Hepatocyte (in vitro differentiated cells): ENCODE measurements at places on chromosomes 11 and 22. TPM values are rescaled to one million over a fixed set of nuclear protein-coding genes. Genes with fewer than 3 reads are reported as not detected.

- no peaks in the 10 kb centered on the region for H3K36me3 ChIP-seq
- no peak overlapping the region for H3K27ac ChIP-seq
- no peak for DNase-seq
Observed at GRCh38 chr11:120950880-120951279, 73.0 kb upstream of the TBCEL start.

Gene EMID1
- 11.5 and 12.6 TPM in 2 replicates for total RNA-seq

GRCh38 chr11:45666648-45667642, 1.5 kb upstream of the CHST1 start:
- H3K36me3 ChIP-seq, result no peaks in the 10 kb centered on the region
- H3K27me3 ChIP-seq, result peaks cover 49% of the 10 kb centered on the region
- H3K4me1 ChIP-seq, result peaks cover 17% of the 10 kb centered on the region
- H3K27ac ChIP-seq, result no peak overlapping the region

Gene AMOTL1
- total RNA-seq, result 46.7 and 57.7 TPM in 2 replicates

Gene SELENOO
- 27.3 and 31.6 TPM in 2 replicates for total RNA-seq

DNA sequence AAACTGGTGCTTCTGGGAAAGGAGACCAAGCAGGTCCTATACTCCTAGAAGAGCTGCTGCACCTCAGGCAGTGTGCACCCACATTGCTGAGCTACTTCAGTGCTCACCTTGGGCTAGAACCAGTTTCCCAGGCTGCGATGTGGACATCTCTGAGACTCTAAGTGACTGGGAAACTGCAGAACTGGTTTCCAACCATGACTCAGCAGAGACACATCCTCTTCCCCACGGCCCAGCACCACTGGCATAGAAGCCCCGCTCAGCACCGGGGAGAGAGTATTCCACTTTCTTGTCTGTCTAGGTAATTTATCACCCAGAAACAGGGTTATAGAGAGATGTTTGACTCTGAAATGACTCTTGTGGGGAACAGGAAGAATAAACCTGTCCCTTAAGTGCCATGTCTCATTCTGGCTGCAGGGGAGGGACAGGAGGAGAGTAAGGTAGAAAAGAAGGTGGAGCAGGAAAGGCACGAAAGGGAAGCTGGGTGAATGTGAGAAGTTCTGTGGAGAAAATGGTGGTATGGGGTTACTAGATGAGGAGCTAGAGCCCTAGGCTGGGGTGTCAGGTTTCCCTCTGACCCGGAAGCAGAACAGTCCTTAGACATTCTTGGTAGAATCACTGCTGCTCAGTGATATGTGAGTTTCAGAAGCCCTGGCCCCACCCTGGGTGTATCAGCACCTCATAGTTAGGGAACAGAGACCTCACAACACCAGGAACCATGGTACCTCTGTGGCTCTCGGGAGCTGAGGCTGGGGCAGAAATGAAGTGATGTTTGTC, 340.4 kb upstream of the NCAM1 start:
- no peaks in the 10 kb centered on the region for H3K4me1 ChIP-seq
- H3K36me3 ChIP-seq, result no peaks in the 10 kb centered on the region
- H3K27ac ChIP-seq, result no peak overlapping the region

Gene CASP4
- total RNA-seq, result 50.9 and 56.1 TPM in 2 replicates

Gene MRPL40
- total RNA-seq, result 25.9 and 28.1 TPM in 2 replicates

GRCh38 chr11:2531277-2531986, 86.6 kb downstream of the KCNQ1 start:
- DNase-seq, result peak; percentile 79
- H3K36me3 ChIP-seq, result no peaks in the 10 kb centered on the region
- no peak overlapping the region for H3K27ac ChIP-seq
- no peak overlapping the region for H3K4me3 ChIP-seq
- H3K4me1 ChIP-seq, result peaks cover 23% of the 10 kb centered on the region
- H3K27me3 ChIP-seq, result no peaks in the 10 kb centered on the region

Gene OR2AT4
- 0.07 TPM in 1 of 2 replicates, not detected in the other for total RNA-seq
